ENCODE measurements at places on chromosomes 11 and 22. TPM values are rescaled to one million over a fixed set of nuclear protein-coding genes. Genes with fewer than 3 reads are reported as not detected.

FGF19 gene
- not detected for total RNA-seq

SSH3 gene
- 8.5 TPM for total RNA-seq

WNT11 gene
- 1.2 TPM for total RNA-seq

SMTNL1 gene
- not detected for total RNA-seq

MUC5B gene
- total RNA-seq: not detected

DCUN1D5 gene
- 15.6 TPM for total RNA-seq

GRCh38 chr11:75143420-75143731 lies 7.5 kb upstream of the SLCO2B1 start:
- peaks cover 34% of the 10 kb centered on the region for H3K4me1 ChIP-seq
- no peaks in the 10 kb centered on the region for H3K36me3 ChIP-seq

DNA sequence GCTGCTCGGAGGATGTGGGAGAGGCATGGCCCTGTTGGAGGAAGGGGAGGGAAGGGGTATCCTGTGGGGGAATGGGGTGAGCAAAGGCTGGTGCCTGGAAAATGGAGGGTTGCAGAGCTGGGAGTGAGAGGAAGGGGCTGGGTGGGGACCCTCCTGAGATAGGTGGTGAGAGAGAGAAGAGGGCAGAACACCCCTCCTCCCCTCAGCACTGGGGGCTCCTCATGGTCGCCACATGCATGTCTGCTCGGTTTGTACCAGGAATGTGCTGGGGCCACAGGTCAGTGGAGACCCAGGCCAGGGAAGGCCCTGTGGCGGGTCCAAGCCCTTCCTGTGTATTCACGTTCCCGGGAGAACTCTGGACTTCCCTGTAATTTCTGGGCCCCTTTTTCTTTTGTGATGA lies 27.8 kb upstream of the ACR start:
- no peak overlapping the region for H3K4me3 ChIP-seq
- no peaks in the 10 kb centered on the region for H3K27me3 ChIP-seq
- no peaks in the 10 kb centered on the region for H3K4me1 ChIP-seq
- no peaks in the 10 kb centered on the region for H3K36me3 ChIP-seq
- no peak overlapping the region for H3K27ac ChIP-seq

GRCh38 chr11:60788401-60789125 lies 3.4 kb downstream of the MS4A10 start:
- H3K36me3 ChIP-seq: no peaks in the 10 kb centered on the region
- no peak overlapping the region for H3K27ac ChIP-seq
- no peaks in the 10 kb centered on the region for H3K27me3 ChIP-seq

DNA sequence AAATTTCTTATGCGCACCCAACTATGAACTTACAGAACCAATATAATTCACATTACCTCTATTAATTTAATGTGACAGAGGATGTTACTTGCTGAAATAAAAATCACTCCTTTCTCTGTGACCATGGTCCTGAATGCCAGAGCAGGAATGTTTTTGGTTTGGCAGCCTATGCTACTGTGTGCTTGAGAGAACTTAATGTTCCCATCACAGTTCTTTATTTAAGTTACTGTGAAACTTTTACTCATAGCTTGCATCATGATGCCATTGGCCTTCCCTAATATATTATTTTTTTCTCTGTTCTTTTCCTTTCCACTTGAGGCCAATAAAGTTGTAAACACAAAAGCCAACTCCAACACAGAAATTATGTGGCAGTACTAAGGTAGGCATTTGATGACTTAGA lies 142.2 kb downstream of the FAM76B start:
- no peak overlapping the region for H3K27ac ChIP-seq
- H3K4me3 ChIP-seq: no peak overlapping the region
- no peaks in the 10 kb centered on the region for H3K27me3 ChIP-seq
- H3K36me3 ChIP-seq: no peaks in the 10 kb centered on the region
- H3K4me1 ChIP-seq: no peaks in the 10 kb centered on the region
- DNase-seq: no peak

DNA sequence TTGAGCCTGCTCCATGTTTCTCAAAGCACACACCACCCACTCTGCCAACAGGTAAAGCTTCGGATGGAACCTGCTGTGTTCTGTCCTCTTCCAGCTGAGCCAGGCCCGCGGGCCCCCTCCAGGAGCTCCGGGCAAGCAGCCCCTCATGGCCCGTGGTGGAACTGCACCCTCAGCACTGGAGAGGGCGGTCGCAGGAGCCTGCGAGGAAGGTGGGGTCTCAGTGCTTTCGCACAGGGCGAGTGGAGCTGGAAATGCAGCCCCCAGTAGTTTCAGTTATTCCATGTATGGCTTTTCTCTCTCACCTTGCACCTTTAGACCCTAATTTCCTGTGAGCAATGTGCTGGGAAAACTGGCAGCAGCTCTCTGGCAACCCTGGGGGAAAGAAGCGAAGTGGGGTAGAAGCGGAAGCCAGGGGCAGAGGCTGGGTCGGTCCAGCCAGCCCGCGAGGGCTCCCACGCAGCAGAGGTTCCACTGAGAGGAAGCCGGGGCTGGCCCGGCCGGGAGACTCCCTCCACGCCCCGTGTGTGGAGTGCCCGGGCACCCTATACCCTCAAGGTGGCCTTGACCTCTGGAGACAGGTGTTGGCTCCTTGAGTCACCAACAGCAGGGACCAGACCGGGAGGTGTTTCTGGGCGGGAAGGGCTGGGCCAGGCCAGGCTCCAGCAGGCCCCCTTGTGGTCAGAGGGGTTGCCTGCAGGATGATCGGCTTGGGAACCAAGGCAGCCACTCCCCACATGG lies 119.9 kb upstream of the TMEM45B start:
- no peaks in the 10 kb centered on the region for H3K36me3 ChIP-seq
- peaks cover 10% of the 10 kb centered on the region for H3K4me1 ChIP-seq
- peak overlapping the region; percentile 56 for H3K4me3 ChIP-seq
- peak; percentile 53 for DNase-seq

DNA sequence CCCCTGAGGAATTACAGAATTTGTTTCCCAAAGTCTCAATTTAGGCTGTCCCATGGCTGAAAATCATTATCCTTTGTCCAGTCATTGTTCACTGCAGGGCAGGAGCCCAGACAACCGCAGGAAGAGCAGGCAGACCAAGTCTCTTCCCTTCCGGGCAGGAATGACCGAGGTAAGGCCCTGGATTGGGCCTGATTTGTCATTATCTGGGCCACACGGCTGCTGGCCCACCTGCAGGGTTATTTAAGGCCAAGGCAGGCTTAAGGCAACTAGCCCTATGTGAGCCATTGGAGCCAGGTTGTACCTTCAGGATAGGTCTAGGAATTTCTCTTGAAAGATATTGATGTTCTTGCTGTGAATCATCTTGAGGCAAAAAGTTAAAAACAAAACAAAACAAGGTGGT lies 9.7 kb upstream of the IL10RA start:
- H3K27me3 ChIP-seq: no peaks in the 10 kb centered on the region
- no peak for DNase-seq
- H3K4me1 ChIP-seq: peaks cover 76% of the 10 kb centered on the region
- no peak overlapping the region for H3K4me3 ChIP-seq

- no peaks in the 10 kb centered on the region for H3K4me1 ChIP-seq
- H3K36me3 ChIP-seq: no peaks in the 10 kb centered on the region
- no peaks in the 10 kb centered on the region for H3K27me3 ChIP-seq
- H3K27ac ChIP-seq: no peak overlapping the region
Measured at GRCh38 chr11:65692367-65692766, 19.7 kb upstream of the KAT5 start.

- no peaks in the 10 kb centered on the region for H3K36me3 ChIP-seq
- peaks cover 40% of the 10 kb centered on the region for H3K4me1 ChIP-seq
- peak overlapping the region; percentile 27 for H3K27ac ChIP-seq
- H3K4me3 ChIP-seq: peak overlapping the region; percentile 61
- H3K27me3 ChIP-seq: no peaks in the 10 kb centered on the region
- no peak for DNase-seq
Measured at GRCh38 chr11:123301013-123301591, 106.1 kb upstream of the CLMP start.

DNA sequence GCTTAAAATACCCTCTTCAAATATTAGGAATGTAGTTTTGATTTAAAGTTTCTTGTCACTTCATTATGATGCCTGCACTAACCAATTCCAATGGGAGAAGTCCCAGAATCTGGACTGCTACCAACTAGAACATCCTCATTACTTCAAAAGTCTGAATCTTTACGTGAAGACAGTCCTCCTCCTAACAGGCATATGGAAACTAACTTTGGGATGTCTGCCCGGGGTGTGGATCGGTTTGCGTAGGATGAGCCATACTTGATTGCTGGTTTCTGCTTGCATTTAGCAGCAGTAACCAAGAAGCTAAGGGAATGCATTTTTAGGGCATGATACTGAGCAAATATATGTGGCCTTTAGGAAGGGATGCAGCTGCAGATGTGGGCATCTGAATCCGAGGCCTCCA lies 177.1 kb downstream of the LRRC4C start:
- H3K27me3 ChIP-seq: no peaks in the 10 kb centered on the region
- no peaks in the 10 kb centered on the region for H3K4me1 ChIP-seq
- H3K4me3 ChIP-seq: no peak overlapping the region

GRCh38 chr11:69683764-69684333 lies 8.7 kb upstream of the LTO1 start:
- no peak for DNase-seq
- H3K36me3 ChIP-seq: no peaks in the 10 kb centered on the region
- no peak overlapping the region for H3K4me3 ChIP-seq
- no peak overlapping the region for H3K27ac ChIP-seq
- H3K4me1 ChIP-seq: peaks cover 9% of the 10 kb centered on the region
- peaks cover 14% of the 10 kb centered on the region for H3K27me3 ChIP-seq

GRCh38 chr11:13284776-13285588 lies 7.4 kb downstream of the BMAL1 start:
- H3K4me1 ChIP-seq: peaks cover 53% of the 10 kb centered on the region
- DNase-seq: no peak
- no peaks in the 10 kb centered on the region for H3K27me3 ChIP-seq
- no peak overlapping the region for H3K4me3 ChIP-seq
- no peaks in the 10 kb centered on the region for H3K36me3 ChIP-seq

DNA sequence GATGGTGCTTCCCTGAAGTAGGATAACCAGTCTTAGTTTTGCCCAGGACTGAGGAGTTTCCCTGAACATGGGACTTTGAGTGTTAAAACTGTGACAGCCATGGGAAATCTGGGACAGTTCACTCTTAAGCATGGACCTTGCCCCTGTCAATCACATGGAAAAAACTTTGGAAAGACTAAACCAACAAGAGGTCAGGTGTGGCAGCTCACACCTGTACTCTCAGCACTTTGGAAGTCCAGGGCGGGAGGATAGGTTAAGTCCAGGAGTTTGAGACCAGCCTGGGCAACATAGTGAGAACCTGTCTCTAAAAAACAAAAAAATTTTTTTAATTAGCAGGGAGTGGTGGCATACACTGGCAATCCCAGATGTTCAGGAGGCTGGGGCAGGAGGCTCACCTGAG lies 3.3 kb upstream of the AMBRA1 start:
- H3K4me3 ChIP-seq: no peak overlapping the region
- H3K27me3 ChIP-seq: no peaks in the 10 kb centered on the region
- no peak overlapping the region for H3K27ac ChIP-seq
- DNase-seq: no peak

GRCh38 chr11:66967670-66968425 lies 7.3 kb upstream of the C11orf86 start:
- H3K27ac ChIP-seq: no peak overlapping the region
- no peak overlapping the region for H3K4me3 ChIP-seq
- no peak for DNase-seq
- no peaks in the 10 kb centered on the region for H3K27me3 ChIP-seq

- DNase-seq: no peak
- no peak overlapping the region for H3K4me3 ChIP-seq
- H3K4me1 ChIP-seq: peaks cover 27% of the 10 kb centered on the region
- no peaks in the 10 kb centered on the region for H3K27me3 ChIP-seq
- no peaks in the 10 kb centered on the region for H3K36me3 ChIP-seq
Measured at GRCh38 chr11:10742460-10743208, 8.4 kb upstream of the CTR9 start.

GRCh38 chr22:37316875-37317371 lies 34.6 kb downstream of the CYTH4 start:
- H3K4me1 ChIP-seq: peaks cover 52% of the 10 kb centered on the region
- DNase-seq: peak; percentile 59
- no peak overlapping the region for H3K4me3 ChIP-seq
- H3K36me3 ChIP-seq: peaks cover 24% of the 10 kb centered on the region
- H3K27me3 ChIP-seq: no peaks in the 10 kb centered on the region

DNA sequence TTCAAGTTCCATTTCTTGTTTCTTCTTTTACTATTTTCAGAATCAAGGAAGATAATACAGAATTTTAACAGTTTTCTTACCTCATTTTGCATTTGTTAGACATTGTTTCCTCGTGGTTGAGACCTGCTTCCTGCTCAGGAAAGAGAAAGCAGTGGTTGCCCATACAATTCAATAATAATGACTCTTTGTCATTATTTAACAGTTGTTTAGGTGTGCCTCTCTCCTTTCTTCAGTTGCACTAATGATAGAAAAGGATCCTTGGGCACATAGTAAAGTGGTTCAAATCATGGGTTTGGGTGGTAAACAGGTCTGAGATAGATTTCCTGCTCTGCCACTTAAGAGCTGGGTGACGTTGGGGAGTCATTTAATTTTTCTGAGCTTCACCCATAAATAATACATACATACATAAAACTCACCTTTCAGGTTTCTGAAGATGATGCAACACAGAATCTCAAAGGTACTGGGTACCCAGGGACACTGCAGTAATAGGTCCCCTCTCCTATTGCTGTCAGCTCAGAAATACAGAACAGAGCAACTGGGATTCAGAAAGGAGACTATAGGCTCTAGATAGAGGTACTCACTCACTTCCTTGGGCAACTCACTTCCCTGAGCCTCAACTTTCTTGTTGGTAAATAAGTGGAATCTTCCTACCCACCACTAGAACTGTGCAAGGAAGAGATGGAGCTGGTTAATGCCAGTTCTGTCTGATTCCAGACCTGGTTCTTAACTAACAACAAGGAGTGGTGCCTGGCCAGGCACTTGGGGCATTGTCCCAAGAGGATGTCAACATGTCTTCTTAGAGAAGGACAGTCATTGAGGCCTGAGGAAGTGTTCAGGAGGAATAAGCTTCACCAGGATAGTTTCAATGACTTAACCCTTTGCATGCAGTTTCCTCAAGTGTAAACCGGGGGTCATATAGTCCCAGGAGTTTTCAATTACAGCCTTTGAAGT lies 34.9 kb downstream of the CD44 start:
- peak overlapping the region; percentile 74 for H3K27ac ChIP-seq
- DNase-seq: no peak
- no peaks in the 10 kb centered on the region for H3K27me3 ChIP-seq

GRCh38 chr11:93740730-93741093 lies 583 bp downstream of the TAF1D start:
- peak overlapping the region; percentile 88 for H3K4me3 ChIP-seq
- H3K36me3 ChIP-seq: peaks cover 40% of the 10 kb centered on the region

GRCh38 chr11:73201249-73201648 lies 16.8 kb upstream of the P2RY2 start:
- no peak overlapping the region for H3K4me3 ChIP-seq
- DNase-seq: no peak
- H3K4me1 ChIP-seq: peaks cover 3% of the 10 kb centered on the region
- H3K27ac ChIP-seq: no peak overlapping the region

DNA sequence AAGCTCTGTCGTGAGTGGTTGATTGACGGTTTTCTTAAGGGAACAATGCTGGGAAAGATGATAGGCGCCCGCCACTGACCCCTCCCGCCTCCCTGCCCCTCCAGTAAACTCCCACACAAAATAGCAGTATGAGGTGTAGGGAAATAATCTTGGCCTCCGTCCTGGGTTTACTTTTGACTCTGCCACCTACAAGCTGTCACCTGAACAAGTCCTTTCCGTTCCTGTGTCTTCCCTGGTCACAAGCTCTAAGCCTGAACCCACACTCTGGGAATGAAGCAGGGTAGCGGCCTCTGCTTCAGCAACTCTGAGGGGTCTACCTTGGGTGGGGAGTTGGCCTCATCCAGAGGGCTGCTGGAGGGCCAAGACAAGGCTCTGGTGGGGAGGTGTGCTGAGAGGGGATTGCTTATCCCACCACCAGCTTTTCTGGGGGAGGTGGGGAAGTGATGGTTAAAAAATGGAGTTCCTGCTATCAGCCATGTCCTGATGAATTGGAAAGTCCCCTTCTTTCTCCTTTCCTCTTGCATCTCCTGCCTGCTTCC lies 87.8 kb downstream of the CEP164 start:
- peaks cover 2% of the 10 kb centered on the region for H3K36me3 ChIP-seq
- no peak overlapping the region for H3K27ac ChIP-seq
- H3K4me3 ChIP-seq: no peak overlapping the region
- H3K27me3 ChIP-seq: peaks cover 2% of the 10 kb centered on the region
- no peak for DNase-seq
